ENCODE measurements at places on chromosomes 2 and 18.

- no peak for DNase-seq
Observed at GRCh38 chr2:222693837-222694236, 22.4 kb downstream of the MOGAT1 start.

DNA sequence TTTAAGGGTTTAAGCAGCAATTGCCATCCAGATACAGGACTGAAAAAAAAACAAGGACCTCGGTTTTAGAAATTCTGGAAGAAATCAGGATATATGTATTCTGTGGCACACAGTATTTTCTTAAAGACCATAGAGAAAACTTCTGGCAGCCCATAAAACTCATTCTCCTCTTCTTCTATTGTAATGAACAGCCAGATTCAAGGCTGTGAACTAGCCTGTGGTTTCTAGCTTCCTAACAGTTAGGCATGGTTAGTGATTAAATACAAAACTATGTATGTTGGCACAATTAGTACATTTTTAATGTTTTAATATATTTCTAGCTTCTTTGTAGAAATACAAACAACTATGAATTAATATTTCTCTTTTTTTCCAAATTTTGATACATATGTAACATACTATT lies 555.7 kb downstream of the DSC3 start:
- no peak for DNase-seq

DNA sequence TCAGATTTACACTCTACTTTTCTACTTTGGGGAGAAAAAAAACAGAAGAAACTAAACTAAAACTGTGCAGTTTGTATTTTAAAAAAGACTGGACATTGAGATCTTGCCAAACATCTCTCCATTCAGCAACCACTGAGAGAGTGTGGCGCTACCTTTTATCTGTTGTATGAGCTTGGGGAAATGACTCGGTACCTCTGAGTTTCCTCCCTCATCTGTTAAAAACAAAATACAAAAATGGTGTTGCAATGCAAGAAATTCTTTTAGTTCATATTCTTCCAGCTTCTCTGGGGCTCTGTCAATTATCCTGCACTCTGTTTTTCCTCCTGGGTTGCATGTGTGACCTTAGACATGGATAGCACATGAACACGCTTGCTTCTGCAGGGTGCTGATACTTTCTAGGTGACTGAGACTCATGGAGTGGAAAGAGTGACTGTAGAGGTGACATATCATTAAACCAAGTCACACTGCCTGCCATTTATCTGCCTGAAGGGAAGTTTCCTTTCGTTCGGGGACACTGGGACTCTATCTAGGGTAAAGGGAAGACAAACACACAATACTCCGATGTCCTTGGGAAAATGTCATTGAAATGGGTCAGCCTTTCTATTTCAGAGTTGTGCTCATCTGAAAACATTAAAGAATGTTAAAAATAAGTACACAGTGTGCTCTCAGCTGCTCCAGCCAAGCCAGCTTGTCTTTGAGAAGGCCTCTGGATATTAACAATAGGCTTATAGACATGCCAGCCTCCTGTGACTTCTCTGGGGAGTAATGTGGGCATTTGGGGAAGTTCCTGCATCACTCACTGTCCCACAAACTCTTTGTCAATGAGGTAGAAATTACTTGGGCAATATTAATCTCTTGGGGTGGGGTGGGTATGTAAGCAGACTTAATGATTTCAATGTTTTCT lies 91.4 kb downstream of the TRIB2 start:
- DNase-seq, result no peak

GRCh38 chr2:71609958-71610357 lies 156.6 kb downstream of the DYSF start:
- DNase-seq, result no peak

DNA sequence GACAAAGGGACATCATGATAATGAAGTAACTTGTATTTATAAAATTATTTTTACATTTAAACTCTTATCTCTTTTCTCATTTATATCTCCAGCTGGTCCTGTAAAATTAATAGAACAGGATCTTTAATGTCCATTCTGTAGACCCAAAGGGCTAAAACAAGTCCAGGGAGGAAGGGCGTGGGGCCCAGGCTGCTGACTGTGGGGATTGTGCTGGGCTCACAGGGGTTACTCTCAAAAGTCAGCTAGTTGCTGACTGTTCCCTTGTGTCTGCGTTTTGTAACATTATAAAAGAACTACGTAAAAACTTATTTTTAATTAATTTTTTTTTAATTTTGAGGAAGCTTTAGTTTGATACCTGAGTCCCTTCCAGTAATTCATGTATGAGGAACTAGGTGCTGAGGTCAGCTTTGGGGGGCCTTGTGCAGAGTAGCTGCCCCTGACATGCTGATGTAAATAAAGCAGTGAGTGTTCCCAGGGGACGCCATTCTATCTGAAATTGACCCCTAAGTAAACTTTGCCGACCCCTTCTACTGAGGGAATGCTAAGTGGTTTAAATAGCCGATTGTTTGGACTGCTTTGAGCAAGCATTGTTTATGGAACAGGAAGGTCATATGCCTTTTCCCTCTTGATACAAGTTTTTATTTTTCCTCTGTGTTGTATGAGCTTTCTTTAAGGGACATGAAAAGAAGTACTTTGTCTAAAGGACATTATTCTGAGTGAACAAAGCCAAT lies 56.4 kb downstream of the MERTK start:
- DNase-seq, result no peak

- DNase-seq, result no peak
Observed at GRCh38 chr2:82316586-82316985, 2012.0 kb upstream of the LRRTM1 start.

DNA sequence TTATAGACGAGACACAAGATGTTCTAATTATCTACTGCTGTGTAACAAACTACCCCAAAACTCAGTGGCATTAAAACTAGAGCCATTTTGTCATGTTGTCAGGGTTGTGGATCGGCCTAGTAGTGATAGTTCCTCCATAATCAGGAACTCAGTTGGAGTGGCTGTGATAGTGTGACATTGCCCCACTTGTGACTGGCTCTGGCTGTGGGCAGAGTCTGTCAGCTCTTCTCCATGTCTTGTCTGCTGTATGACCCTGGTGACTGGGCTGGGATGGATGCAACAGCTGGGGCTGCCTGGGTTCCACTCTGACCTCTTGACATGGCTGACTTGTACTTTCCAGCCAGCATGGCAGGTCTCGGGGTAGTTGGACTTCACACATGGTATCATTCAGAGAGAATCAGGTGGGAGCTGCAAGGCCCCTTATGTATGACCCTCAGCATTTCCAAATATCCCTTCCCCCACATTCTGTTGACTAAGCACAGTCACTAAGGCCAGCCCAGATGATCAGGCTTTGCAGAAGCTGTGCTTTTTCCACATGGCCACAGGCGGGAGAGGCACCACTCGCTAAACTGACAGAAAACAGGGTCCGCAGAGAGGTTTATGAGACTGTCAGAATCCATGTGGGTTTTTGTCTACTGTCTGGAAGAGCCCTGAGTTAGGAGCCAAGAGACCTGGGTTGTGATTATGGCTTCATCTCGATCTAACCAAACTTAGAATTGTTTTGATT lies 50.3 kb downstream of the SETBP1 start:
- DNase-seq, result no peak

DNA sequence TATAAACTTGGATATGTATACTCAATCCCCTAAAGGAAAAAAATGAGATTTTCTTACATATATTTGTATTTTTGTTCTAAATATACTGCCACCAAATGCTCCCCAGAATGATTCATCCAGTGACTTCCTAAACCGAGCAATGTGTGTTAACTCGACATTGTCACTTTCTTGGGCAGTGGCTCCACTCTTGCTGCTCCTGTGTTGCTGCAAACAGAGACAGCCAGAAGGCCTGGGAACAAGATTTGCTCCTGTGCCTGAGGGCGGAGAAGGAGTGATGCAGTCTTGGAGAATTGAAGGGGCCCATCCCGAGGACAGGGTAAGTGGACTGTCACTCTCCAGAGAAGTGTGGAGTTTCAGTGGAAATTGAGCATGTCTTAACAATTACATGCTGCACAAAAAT lies 32.7 kb downstream of the DSG4 start:
- no peak for DNase-seq

DNA sequence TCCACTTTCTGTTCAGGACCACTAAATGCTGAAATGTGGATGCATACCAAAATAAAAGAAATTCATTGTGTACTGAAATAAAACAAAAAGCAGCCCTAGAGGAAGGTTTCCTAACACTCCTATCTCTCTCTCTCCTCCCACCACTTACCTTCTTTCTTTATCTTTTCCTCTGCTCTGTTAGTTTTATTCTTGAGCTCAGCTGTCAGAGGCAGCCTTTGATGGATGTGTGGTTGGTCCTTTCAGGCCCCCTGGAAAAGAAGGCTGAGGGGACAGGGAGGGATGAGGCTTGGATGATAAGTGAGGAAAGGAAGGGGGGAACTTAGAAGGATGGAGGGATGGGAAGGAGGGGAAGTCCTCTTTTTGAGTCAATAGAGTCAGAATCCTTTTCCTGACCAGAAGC lies 47.6 kb downstream of the DHRS9 start:
- DNase-seq, result no peak

DNA sequence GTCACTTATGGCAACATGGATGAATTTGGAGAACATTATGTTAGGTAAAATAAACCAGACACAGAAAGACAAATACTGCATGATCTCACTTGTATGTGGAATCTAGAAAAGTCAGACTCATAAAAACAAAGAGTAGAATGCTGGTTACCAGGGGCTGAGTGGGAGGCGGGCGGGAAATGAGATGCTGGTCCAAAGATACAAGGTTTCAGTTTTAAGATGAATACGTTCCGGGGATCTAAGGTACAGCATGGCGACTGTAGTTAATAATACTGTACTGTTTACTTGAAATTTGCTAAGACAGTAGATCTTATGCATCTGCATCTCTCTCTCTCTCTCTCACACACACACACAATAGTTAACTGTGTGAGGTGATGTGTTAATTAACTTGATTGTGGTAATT lies 14.2 kb downstream of the FAM110C start:
- no peak for DNase-seq

DNA sequence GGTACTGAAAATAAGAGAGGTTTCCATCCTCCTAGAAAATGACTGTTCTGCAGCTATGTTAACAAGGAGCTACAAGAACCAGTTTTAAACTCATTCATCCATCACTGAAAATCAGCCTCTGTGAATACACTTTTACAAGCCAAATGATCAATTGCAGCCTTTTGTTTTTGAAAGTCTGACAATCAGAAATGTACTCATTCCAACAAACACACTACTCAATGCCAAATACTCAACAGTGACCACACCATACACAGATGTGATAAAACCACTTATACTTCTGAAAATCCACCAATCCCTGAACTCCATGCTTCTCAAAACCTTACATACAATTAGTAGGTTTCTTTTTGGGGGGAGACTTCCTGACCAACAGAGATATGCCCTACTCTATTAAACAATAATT lies 663.9 kb upstream of the CHAC2 start:
- no peak for DNase-seq

DNA sequence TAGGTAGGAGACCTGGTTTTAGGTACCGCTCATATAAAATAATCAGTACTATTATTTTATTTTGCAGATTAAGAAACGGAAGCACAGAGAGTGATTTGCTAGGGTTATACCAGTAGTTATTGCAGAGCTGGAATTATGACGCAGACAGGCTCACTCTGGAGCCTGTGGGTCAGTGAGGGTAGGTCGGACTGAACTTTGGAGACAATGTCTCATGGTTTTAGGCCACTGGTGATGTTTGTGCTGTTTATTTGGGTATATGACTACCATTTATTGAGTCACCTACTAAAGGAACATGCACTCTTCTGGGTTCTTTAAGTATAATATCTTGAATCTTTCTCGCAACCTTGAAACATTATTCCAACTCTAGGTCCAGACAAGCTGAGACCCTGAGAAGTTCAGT lies 33.5 kb upstream of the IL1R1 start:
- no peak for DNase-seq

DNA sequence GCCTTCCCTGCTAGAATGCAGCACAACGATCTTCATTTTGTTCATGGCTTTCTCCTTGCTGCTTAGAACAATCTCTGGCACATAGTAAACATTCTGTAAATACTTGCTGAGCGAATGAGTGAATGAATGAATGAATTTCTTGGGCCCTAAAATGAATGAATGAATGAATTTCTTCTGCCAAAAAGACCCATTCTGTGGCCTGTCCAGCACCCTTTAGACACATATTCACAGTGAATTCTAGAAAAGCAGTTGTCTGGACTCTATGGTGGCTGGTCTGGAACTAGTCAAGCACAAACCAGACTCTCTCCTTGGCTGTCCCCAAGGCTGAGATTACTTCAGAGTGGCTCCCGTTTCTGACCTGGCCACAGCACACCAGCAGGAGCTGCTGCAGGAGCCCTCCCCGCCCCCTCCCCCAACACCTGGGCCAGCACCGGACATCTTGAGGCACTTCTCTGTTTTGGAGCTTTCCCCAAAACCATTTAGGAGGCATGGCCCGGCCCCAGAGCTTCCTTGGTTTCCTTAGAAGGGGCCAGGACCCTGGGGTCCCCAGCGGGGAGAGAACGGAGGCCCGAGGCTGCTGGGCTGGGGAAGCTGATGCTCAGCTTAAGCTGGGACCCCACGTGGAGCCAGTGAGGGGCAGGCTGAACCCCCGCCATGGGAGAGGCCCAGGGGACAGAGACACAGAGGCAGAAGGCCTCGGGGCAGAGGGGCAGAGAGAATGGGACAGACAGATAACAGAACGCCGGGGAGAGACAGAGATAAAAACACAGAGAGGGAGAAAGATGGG lies 159.0 kb downstream of the ZFP36L2 start:
- DNase-seq, result no peak

GRCh38 chr18:68764016-68764415 lies 33.9 kb upstream of the CCDC102B start:
- no peak for DNase-seq

GRCh38 chr18:13620206-13620672 lies 106.1 kb downstream of the FAM210A start:
- no peak for DNase-seq

GRCh38 chr2:240394549-240394948 lies 40.9 kb upstream of the GPC1 start:
- DNase-seq, result no peak

DNA sequence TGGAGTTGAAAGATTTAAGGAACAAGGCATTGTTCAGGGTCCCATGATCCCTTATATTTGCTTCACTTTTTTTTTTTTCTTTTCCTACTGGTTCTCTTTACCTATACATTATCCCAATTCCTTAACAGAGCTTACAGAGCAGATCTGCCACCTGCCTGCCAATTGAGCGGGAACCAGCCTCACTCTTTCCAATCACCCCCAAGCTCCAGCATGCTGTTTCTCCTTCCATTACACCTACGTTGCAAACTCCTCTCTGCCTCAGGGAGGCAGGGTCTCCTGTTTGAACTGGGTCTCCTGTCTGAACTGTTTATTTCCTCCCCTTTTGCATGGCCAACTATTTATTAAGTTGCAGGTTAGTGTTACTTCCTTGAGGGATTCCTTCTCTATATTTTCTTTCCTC lies 77.2 kb upstream of the SLC38A11 start:
- no peak for DNase-seq
